H4 (cell line): ENCODE measurements at places on chromosomes 12 and 14. TPM values are rescaled to one million over a fixed set of nuclear protein-coding genes. Genes with fewer than 3 reads are reported as not detected.

Gene RNU4-1
- total RNA-seq = under 0.01 TPM in 2 replicates

Gene FOXN4
- total RNA-seq = not detected in 2 replicates

Gene KNTC1
- total RNA-seq = 17.9 and 31.4 TPM in 2 replicates

Gene TMEM229B
- 4.9 and 5.7 TPM in 2 replicates for total RNA-seq

Gene C1R
- total RNA-seq = 71.4 and 104 TPM in 2 replicates

DNA sequence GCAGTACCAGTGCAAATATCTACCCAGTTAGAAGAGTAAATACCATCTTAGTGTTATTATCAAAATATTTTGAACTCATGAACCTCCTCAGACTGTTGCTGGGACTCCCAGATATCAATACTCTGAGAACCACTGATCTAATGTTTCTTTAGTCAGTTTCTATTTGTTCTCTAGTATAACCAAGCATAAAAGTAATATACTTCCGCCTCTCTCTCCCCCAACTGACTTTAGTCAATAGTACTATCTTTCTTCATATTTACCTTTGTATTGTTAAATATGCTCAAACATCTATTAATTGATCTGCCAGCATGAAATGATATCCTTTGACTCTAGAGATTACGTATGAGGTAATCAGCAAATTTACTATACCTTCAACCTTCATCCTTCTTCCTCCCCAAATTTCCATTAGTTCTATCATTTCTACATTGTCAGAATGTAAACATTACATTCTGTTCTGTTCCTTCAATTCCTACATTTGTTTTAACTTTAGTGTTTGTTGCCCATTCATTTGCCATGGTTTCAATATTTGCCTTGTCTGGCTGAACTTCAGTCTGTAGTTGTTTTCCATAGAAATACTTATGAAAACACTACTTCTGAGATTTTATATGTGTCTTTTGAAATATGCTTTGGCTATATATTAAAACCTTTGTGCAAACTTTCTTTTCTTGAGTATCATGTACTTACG is 192.5 kb upstream of the PDE3A start:
- no peak for DNase-seq

GRCh38 chr14:55454264-55455002 is 14.0 kb upstream of the TBPL2 start:
- DNase-seq = peak; percentile 71

DNA sequence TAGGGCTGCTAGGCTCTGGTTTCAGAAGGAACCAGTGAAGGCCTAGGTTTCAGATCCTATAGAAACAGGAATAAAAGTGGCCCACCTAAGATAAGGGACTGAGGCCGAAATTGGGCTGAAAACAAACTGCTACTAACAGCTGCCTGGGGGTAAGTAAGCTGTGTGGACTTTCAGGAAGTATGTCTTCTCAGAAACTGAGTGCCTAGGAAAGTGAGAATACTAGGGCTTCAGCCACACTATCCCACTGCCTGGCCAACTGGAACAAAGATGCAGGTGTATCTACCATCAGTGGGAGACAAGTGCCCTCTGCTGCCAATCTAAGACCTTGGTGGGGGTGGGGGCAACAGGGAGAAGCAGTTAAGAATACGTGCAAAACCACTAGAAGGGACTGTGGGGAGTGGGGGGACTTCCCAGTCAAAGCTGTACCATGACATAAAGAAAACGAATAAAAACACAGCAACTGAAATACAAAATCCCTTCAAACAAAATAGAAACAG is 82.5 kb downstream of the MED13L start:
- no peak for DNase-seq

- DNase-seq = no peak
Observed at GRCh38 chr12:10366875-10367274, 23.0 kb downstream of the KLRK1 start.

DNA sequence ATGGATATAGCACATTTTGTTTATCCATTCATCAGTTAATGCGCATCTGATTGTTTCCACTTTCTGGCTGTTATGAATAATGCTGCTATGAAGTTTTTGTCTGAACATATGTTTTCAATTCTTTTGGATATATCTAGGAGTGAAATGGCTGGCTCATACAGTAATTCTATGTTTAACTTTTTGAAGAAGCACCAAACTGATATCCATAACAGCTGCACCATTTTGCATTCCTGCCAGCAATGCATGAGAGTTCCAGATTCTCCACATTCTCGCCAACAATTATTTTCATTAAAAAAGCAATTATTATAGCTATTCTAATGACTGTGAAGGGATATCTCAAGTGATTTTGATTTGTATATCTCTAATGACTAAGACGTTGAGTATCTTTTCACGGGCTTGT is 89.9 kb upstream of the PPP4R3A start:
- no peak for DNase-seq

DNA sequence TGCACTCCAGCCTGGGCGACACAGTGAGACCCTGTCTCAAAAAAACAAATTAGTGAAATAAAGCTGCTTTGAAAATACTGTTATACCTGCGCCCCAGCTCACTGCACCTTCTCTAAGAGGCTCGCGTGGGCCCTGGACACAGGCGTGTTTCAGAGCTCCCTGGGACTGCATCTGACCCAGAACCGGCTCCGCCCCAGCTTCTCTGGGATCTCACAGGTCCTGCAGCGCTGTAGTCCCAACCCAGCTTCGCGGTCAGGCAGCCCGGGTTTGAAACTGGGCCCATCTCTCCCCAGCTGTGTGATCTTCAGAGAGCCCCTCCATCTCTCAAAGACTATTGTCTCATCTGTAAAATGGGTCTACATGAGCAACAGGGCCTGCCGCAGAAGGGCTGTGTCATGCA is 7.5 kb downstream of the RIMBP2 start:
- DNase-seq = no peak

- DNase-seq = no peak
Observed at GRCh38 chr14:100603341-100604120, 16.3 kb upstream of the BEGAIN start.

DNA sequence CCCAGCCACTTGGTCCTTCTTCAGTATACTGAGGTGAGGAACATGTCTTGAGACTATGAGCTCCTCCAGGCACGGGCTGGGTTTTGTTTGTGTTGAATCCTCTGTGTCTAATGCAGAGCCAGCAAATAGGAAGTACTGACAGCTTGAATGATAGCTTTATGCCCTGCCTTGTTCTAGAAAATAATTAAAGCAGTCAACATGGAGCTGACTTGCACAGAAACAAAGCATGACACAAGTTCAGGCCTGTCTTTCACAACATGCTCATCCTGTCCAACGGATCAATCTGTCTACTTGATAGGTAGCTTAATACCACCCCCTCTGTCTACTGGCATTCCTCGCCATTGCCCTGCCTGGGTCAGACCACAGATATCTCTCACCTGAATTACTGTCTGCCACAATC is 140.9 kb downstream of the ESRRB start:
- no peak for DNase-seq
